Suppressor macrophage treated with lipopolysaccharide for 4 hours (primary cell): ENCODE measurements at places on chromosomes 5 and 9.

DNA sequence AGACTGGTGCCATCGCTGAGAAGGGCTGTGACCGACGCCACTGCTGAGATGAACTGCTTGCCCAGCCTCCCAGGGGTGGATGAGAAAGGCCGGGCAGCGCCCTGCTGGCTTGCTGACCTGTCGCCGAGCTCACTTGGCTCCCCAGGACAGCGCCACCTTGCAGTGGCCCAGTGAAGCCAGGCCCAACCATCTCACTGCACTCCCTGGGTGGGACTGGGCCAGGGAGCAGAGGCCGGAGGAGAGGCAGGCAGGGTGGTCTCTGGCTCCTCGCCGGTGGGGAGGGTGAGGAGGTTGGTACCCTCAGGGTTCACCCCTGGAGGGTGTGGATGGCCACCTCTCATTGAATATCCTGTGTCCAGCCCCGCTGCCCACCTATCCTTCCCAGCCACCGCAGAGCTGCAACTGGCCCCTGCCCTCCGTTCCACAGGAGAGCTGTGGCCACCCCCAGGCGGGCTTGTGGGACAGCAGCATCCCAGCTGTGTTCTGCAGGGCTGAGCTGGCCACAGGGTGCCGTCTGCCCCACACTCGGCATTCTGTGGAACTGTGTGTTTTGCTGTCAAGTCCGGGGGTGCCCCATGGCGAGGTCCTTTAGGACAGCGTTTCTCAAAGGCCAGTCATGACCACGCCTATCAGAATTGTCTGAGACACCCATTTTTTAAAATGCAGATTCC, 41.0 kb upstream of the FCN2 start:
- no peak for DNase-seq

DNA sequence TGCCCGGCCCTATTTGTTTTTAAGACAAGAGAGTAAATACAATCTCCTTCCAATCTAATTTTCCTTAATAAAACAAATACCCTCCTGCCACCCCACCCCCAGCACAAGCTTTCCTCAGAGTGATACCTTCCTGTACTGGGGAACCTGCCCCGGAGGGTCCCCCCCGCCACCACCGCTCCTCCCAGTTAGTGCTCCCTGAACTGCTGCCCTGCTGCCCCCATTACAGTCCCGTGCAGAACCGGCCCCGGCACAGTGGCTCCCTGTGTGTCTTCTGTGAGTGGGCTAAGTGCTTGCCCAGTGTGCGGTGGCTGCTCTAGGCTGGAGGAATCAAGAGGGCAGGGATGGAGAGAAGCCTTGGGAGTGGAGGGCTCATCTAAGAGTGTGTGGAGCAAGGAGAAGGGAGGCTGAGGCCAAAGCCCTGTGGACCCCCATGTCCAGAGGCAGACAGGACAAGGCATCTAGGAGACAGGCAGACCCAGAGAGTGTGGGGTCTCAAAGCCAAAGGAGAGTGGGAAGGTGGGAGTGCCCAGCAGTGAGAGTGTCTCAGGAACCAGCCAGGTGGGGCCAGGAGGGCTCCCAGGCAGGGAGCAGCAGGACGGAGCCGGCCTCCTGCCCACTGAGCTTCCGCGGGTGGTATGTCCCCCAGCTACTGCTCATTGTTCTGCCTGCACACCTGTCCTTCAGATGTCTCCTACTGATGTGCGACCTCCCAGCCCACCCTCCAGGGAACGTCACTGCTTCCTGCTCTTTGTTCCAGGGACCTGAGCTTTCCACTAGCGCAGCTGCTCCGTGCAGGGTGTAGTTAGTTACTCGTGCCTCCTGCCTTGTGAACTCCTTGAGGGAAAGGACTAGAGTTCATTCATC, 129.0 kb downstream of the DAB2IP start:
- DNase-seq = no peak

DNA sequence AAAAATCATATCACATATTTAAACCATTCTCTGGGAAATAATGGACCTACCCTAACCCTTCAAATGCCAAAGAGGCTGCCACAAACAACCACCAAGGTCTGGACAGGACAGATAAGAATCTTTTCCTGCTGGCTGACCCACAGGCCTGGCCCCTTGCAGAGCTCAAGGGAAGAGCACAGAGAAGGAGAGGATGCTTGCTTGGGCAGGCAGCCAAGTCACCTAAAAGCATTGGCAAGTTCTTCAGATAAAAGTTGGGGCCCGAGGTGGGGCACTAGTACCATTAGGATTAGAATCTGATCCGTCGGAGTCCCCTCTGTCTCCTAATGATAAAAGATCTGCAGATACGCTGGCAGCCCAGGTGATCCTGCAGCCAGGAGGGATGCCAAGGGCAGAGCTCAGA, 176.6 kb downstream of the GABBR2 start:
- no peak for DNase-seq

GRCh38 chr5:140267559-140268018, 35.3 kb downstream of the PFDN1 start:
- no peak for DNase-seq

DNA sequence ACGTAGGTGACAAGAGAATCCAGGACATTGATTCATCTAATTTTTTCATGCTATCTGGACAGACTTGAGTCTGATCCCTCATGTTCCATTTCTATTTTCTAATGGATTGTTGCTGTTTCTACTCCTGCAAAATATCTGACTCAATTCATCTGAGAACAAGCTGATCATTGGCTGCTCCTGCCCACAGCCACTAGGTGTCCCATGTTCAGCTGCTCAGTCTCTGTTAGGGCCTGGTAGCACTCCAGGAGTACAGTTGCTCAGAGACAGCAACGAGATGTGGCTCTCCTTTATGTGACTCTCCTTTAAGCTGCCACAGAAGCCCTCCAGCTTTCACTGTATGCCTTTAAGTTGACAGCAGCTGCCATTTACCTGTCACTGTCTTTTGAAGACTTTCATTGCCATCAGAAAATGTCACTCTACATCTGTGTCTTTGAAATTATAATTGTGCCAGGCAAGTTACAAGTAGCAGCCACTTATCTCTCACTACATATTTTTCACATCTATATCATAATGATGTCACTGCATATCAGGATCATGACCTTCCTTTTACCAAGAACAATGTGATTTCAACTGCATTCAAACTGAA, 1944.2 kb upstream of the NUDT12 start:
- DNase-seq = no peak

- DNase-seq = no peak
Observed at GRCh38 chr5:116273448-116274242, 188.8 kb downstream of the COMMD10 start.

DNA sequence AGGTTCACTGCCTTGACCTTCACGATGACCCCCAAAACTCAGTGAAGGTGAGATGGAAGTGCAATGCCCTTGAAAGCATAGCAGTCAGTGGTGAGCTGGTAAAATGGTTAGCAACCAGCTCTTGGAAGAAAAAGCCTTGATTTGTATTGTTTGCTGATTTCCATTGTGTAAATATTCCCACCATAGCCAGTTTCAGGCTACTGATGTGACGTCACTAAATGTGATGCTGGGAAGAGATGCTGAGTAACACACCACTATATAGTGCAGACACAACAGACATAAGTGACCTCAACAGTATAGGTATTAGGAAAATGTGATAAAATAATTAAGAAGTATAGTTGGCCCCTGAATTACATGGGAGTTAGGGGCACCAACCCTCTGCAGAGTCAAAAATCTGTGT, 31.1 kb downstream of the GZMK start:
- DNase-seq = no peak

DNA sequence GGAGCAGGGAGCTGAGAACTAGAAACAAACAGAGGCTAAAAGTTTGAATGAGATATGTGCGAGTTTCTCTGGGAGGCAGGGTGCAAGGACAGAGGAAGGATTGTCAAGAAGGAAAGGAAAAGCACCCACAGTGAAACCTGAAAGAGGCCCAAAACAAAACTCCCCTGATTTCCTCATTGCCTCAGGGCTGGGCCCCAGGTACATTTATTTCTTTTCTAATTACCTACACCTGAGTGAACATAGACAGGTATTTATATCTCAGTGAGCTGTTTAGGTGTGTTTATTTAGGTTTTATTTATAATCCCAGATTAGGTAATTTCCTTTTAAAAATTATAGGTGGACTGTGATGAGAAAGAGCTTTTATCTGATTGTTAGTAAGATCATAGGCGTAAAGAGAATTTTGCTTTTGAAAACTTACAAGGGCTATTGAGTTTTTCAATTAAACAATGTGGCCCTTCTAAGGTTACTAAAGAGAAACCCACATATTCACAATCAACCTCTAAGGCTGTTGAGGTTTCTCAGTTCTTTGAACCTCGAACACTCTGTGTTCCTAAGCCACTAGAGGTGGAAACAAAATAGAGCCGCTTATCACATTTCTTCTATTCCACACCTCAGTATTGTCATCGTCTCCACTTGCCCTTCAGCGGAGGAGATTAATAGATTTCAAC, 344.8 kb downstream of the ZNF608 start:
- DNase-seq = no peak

DNA sequence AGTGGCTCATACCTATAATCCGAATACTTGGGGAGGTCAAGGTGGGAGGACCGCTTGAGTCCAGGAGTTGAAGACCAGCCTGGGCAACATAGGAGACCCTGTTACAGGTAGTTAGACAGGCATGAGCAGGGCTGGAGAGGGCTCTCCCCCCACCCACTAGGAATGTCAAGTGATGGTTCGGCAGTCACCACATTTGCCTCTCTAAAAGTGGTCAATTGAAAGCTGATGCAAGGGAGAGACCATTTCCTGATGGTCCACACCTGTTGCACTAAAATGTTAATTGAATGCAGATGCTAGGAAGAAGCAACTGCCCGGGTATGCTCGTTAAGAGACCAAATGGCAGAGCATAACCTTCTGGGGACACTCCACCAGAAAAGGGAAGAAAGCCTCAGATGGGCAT, 82.7 kb downstream of the SFXN1 start:
- no peak for DNase-seq

DNA sequence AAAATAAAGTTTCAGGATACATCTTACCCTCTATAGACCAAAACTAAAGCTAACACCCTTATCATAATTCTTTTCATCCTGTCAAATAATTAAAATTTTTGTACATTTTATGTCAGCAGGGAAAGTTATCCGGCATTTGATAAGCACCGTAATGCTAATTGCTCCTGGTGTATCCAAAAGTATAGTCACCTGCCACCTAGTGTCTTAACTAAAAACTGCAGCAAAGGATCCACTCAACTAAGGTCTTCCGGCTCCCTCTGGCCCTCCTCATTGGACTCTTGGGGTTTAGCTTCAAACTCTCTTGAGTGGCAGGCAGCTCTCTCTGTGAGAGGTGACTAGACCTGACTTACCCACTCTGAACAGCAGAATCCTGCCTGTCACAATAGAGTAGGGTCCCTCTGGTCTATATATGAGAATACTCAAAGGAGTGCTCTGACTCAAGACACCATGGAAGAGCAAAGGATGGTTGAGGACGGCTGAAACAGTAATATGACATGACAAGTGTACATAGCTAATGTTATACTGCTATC, 60.4 kb upstream of the CAST start:
- DNase-seq = peak; percentile 86

DNA sequence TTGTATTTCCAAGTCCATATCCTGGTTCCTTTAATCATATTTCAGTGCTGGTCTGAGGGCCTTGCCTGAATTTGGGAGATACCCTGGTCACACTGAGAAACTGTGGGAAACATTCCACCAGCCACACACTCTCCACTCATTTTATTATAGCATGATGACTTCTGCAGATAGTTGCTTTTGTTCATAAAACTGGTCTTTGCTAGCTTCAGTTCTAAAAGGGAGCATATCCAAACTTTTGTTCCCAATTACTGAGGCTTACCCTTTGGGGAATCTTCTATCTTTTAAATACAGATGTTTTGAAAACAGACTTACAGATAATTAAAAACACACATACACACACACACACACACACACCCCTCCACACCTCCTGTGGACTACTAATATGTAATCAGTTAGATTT, 21.0 kb downstream of the DMGDH start:
- DNase-seq = no peak

DNA sequence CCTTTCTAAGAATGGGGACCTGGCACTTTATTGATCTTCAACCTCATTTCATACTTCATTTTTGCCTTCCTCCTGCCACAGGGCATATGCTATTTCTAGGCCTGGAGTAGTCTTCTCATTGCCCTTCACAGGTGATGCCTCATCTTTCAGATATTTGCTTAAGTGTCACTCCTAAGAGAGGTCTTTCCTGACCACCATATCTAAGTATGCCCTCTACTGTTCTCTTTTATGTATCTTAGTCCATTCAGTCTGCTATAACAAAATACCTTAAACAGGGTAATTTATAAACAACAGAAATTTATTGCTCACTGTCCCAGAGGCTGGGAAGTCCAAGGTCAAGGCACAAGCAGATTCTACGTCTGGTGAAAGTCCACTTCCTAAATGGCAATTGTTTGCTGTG, 99.1 kb downstream of the ADAMTS6 start:
- DNase-seq = no peak

DNA sequence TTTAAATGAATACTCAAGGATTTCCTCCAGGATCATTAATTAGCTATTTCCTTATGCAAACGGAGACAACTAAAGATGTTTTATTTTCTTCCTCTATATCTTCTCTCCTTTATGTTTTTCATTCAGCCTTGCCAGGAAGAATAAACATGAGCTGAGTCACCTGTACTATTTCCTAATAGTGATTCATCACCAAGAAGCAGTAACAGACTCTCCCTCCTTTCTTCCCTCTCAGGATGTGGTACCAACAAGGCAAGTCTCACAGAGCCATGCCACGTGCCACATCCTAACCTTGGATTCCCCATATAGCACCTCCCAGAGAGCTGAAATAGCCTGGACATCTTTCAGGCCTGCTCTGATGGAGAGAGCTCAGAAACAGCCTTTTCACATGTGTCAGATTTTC, 758.6 kb upstream of the DMAC1 start:
- no peak for DNase-seq

DNA sequence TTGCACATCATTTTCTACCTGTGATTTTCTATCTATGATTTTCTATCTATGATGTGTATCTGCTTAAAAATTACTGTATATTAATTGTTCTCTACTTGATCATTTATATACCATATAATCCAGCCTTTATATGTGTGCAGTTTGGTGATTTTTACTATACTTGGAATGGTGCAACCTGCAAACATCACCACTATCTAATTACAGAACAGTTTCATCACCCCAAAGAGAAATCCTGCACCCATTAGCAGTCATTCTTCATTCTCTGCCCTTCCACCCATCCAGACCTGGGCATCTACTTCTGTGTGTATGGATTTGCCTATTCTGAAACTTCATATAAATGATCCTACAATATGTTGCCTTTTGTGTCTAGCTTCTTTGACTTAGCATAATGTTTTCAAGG, 51.3 kb downstream of the CARTPT start:
- no peak for DNase-seq

- DNase-seq = peak; percentile 77
Observed at GRCh38 chr5:131394128-131394527, 130.3 kb downstream of the CDC42SE2 start.

DNA sequence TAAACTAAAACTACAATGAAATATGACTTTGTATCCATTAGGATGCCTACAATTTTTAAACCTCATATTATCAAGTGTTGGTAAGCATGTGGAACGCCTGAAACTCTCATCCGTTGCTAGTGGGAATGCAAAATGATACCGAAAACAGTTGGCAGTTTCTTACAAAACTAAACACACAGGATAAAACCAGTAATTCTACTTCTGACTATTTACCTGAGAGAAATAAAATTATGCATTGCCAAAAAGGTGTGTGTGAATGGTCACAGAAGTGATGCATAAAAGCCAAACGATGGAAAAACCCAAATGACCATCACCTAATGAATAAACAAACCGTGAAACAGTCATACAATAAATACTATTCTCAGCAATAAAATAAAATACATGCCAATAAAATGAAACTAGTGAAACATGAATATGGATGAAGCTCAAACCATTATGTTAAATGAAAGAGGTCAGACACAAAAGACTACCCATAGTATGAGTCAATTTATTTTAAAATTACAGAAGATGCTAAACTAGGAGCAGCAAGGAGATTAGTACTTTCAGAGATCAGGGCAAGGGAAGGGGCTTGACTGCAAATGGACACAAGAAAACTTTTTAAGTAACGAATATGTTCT, 13.4 kb downstream of the AUH start:
- no peak for DNase-seq
